ENCODE measurements at places on chromosomes 11 and 22. TPM values are rescaled to one million over a fixed set of nuclear protein-coding genes. Genes with fewer than 3 reads are reported as not detected.
A peak's percentile ranks its signal among the peaks of the same experiment; 100 is the strongest.

GRCh38 chr22:40348025-40348658 is 1.8 kb downstream of the ADSL start:
- peak; percentile 44 for DNase-seq

- no peak for DNase-seq
These were observed 62.3 kb downstream of the PRR5L start for GRCh38 chr11:36358436-36358835.

DNA sequence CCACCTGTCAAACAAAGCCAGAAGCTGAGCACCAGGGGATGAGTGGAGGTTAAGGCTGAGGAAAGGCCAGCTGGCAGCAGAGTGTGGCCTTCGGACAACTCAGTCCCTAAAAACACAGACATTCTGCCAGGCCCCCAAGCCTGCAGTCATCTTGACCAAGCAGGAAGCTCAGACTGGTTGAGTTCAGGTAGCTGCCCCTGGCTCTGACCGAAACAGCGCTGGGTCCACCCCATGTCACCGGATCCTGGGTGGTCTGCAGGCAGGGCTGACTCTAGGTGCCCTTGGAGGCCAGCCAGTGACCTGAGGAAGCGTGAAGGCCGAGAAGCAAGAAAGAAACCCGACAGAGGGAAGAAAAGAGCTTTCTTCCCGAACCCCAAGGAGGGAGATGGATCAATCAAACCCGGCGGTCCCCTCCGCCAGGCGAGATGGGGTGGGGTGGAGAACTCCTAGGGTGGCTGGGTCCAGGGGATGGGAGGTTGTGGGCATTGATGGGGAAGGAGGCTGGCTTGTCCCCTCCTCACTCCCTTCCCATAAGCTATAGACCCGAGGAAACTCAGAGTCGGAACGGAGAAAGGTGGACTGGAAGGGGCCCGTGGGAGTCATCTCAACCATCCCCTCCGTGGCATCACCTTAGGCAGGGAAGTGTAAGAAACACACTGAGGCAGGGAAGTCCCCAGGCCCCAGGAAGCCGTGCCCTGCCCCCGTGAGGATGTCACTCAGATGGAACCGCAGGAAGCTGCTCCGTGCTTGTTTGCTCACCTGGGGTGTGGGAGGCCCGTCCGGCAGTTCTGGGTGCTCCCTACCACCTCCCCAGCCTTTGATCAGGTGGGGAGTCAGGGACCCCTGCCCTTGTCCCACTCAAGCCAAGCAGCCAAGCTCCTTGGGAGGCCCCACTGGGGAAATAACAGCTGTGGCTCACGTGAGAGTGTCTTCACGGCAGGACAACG is 11.7 kb downstream of the CXCR5 start:
- no peak for DNase-seq

DNA sequence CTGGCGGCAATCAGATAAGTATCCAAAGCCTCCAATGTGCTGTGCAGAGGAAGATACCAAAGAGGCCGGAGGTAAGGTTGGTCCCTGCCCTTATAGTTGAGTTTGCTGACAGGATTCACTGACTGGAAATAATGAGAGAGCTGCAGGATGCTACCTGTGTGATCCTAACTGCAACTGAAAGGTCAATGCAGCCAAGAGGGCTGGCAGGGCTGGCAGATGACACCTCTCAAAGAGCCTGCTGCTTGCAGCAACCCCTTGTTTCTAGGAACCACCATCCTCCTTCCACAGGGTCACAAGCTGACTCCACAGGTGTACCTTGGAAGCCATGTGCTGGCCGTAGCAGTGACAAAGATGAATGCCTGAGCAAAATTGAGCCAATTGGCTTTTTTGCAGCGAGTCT is 348.1 kb downstream of the DDX10 start:
- DNase-seq: no peak

DNA sequence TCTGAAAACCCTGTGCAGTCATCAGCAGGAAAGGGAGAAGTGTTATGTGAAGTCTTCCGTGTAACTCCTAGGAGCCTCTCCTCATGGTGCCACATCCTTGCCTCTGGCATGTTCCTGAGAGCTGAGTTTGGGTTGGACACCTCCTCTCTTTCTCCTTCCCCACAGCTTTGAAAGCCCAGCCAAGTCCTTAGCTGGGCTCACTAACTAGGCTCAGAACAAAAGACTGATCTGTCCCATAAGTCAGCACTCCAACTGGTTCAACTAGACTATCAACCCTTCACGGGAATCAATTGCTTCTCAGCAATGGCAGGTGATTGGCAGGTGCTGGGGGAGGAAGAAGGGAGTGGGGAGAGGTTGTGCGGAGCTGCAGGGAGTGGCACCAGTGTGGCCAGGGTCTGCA is 509.9 kb upstream of the B3GAT1 start:
- no peak for DNase-seq

DNA sequence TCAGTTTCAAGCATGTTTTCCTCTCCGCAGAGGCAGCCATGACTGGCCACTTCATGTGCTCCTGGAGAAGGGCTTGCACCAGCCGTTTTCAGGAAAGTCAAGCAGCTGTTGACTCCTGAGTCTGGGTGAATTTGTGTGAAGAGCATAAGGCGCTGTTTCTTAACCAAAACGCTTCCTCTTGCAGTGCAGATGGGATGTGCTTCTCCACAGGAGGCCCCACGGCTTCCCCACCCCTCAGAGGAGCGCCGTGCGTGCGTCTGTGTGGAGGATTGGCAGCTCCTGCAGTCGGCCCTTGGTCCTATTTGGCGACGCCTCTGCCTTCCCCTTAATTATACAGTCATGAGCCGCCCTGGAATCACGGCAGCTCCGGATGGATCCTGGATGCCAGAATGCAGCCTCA is 54.1 kb upstream of the B3GAT1 start:
- DNase-seq: no peak

DNA sequence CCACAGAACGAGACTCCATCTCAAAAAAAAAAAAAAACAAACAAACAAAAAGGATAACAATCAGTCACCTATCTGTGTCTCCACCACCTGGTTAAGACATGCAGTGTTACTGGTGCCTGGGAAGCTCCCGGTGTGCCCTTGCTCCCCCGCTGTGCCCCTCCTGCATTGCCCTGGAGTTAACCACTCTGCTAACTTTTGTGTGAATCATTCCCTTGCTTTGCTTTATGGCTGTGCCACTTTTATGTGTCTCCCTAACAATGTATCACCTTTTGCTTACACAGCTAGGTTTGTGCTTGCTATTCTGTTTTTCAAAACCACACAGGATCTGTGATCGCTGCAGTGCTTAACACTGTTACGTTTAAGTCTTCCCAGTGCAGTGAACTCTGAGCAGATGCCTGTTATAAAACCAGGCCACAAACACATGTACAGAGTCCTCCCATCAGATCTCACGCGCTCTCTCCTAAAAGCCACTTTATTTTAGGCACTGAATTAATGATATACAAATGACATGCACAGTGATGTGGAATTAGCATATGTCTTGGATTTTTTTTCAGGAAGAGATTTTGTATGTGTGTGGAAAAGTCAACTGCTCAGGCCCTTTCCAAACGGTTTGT is 69.9 kb downstream of the BUD13 start:
- no peak for DNase-seq

The SELENOM gene
- 142 TPM for total RNA-seq

- peak; percentile 11 for DNase-seq
These were observed 2.0 kb downstream of the TENM4 start for GRCh38 chr11:79438631-79439409.

The TIGD3 gene
- total RNA-seq: 1.5 TPM

- DNase-seq: no peak
These were observed 32.2 kb downstream of the C22orf31 start for GRCh38 chr22:29029202-29030000.

DNA sequence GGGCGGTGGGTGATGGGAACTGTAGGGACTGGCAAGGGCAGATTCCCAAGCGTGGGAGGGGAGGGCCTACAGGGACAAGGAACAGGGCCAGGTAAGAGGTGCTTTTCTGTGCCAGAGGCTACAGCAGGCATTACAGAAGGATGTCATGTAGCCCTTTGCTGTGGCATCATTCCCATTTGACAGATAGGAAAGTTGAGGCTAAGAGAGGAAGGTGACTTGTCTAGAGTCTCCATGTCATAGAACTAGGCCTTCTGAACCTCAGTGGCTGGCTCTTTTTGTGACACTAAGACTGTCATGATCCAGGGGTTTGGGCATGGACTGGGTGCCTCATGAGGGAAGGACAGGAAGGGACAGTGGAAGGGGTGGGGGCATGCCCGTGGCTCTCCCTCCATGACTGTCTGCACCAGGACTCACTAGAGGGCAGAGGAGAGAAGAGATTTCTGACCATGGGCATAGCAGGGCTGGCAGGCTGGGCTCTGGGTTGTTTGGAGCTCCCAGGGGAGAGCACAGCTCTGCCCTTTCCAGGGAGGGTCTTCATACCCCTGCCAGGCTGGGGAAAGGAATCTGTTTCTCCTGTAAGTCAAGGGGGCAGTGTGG is 3.2 kb downstream of the MMP11 start:
- no peak for DNase-seq

DNA sequence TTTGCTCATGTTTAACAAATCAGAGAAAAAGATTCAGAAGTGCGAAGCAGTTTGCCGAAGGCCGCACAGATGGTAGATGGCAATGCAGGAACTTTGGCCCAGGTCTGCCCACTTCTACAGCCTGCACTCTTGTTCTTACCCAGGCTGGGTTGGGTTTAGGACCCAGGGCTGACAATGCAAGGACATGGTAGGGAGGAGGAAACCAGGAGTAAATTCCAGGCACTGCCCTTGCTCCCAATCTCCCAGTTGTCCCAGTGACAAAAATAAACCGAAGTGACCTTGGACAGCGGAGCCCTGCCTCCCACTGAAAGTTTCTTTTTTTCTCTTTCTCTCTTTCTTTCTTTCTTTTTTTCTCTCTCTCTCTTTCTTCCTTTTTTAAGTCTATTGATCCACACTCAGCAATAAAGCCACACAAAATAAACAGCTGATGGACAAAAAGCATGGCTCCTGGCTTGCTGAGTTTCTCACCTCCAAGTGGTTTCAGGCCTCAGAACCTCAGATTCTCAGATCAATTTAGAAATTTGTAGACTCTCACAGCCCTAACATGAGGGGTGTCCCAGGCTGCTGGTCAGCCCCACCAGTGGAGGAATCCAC is 33.5 kb upstream of the FCHSD2 start:
- no peak for DNase-seq

DNA sequence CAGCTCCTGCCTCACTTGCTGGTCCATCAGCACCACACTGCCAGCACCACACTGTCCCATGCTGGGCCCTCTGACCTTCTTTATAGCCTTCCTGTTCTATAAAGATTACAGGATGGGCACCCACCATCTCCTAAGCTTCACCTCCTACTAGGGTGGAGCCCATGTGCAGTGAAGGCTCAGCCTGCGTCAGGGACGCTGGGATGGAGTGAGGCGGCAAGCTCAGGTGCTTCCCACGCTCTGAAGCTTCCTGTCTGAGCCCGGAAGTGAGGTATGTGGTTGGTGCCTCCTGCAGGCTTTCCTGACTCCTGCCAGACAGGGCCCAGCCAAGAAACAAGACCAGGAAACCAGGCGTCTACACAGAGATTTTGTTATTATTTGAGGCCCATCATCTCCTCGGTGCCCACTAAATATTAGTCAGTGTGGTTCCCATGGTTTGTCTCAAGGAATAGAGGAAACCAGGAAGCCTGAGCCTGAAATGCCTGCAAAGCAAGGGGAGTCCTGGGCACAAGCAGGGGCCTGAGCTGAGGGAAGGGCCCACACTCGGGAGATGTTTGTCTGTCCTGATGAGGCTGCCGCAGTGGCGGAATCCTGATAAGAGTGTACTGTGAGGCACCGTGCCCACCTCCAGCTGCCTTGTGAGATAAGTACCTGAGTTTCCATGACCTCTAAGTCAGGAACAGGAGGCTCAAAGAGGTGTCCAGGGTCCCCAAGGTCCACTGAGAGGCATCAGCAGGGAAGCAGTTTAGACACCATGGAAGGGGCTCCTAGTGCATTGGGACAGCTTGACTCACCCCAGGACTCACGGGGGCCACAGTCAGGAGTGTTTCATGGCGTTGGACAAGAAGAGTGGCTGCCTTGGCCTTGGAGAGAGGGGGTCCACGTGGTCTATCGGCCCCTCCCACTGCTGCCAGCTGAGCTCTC is 22.0 kb downstream of the RSPH14 start:
- no peak for DNase-seq

DNA sequence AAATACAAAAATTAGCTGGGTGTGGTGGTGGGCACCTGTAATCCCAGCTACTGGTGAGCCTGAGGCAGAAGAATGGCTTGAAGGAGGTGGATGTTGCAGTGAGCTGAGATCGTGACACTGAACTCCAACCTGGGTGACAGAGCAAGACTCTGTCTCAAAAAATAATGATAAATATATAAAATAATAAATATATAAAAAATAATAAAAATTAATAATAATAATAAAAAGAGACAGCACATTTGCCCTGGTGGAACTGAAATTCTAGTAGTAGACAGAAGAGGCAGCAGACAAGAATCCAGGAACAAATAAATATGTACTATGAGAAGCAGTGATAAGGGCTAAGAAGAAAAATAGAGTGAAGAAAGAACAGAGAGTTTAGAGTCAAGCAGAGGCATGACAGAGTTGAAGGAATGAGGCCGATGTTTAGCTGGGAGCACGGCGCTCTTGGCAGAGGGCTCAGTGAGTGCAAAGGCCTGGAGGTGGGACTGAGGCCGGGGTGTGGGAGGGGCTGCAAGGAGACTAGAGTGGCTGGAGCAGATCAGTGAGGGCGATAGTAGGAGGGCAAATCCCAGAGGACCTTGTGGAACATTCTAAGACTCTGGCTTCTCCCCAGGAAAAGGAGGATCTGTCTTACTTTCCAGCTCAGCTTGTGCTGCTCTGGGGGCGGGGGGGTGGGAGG is 410.3 kb downstream of the MN1 start:
- DNase-seq: no peak

- DNase-seq: no peak
These were observed 17.0 kb upstream of the FAM181B start for GRCh38 chr11:82750643-82751139.

DNA sequence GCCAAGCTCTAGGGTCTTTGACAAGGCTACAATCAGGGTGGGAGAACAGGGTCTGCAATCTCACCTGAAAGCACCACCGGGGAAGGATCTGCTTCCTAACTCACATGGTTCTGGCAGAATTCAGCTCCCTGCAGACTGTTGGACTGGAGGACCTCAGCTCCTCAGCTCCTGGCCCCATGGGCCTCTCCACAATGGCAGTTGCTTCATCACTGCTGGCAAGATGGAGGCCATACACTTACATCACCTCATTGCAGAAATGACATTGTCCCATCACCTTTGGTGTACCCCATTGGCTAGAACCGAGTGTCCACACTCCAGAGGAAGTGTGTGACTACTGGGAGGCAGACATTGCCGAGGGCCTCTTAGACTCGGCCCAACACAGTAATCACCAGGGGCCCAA is 20.9 kb upstream of the MPPED1 start:
- no peak for DNase-seq

- peak; percentile 36 for DNase-seq
These were observed 434 bp downstream of the BANF1 start for GRCh38 chr11:66002648-66003225.

The VWCE gene
- total RNA-seq: not detected

GRCh38 chr11:59365232-59366018 is 6.7 kb downstream of the OR5AN1 start:
- no peak for DNase-seq

The NLRP14 gene
- total RNA-seq: not detected

The P4HA3 gene
- 0.06 TPM for total RNA-seq

- DNase-seq: no peak
These were observed 1.9 kb downstream of the USP47 start for GRCh38 chr11:11843642-11844041.

The SLC22A8 gene
- total RNA-seq: not detected

The ANGPTL5 gene
- total RNA-seq: not detected

GRCh38 chr22:45585946-45586540 is 83.4 kb downstream of the FBLN1 start:
- DNase-seq: no peak

The ASRGL1 gene
- total RNA-seq: 20.3 TPM
